ENCODE measurements at places on chromosomes 16 and 17. TPM values are rescaled to one million over a fixed set of nuclear protein-coding genes. Genes with fewer than 3 reads are reported as not detected.

DNA sequence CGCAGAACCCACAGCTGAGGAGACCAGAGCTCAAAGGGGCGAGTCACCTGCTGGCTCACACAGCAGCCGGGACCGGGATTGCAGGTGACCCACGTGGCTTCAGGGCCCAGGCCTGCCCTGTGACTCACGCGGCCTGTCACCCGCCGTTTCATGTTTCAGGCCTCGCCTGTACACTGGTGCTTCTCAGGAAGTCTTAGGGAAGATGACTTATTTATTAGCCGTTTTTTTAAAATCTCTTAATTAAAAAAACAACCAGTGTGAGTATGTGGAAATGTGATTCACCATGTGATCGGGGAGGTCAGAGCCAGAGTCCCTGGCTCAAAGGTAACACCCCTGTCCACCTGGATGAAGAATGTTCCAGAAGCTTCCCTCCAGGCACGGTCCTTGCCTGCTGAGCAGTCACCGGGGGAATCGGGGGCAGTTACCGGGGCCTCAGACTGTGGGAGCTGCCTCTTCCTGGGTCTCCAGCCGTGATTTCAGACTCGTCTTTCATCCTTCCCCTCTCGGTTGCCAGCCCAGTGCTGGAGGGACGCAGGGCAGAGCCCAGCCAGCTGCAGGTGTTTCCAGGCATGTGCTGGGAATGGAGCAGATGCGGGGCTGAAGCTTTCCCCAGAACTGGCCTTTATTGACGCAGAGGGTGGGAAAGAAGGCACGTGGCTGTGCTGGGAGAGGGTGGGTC lies 49.3 kb downstream of the CMIP start:
- H3K4me3 ChIP-seq = no peak overlapping the region
- H3K27ac ChIP-seq = peak overlapping the region; percentile 58
- H3K27me3 ChIP-seq = no peaks in the 10 kb centered on the region
- H3K36me3 ChIP-seq = no peaks in the 10 kb centered on the region
- peaks cover 62% of the 10 kb centered on the region for H3K4me1 ChIP-seq

DNA sequence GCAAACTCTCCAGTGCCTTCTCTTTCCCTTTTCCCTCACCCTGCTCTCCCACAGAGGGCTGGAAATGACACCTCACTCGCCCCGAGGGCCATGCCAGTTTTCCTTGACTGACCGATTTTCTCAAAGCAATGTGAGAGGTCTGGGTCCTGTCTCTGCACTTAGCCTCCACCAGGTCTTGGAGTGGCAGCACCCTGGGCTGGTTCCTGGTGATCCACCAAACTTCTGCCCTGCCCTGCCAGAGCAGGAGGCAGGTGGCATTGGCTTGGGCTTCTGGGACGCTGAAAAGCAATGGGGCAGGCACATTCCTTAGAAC lies 97.5 kb downstream of the RAB11FIP4 start:
- peaks cover 2% of the 10 kb centered on the region for H3K27me3 ChIP-seq
- no peak for DNase-seq
- H3K36me3 ChIP-seq = no peaks in the 10 kb centered on the region
- no peaks in the 10 kb centered on the region for H3K4me1 ChIP-seq
- no peak overlapping the region for H3K27ac ChIP-seq

GRCh38 chr16:20383106-20384029 lies 21.2 kb downstream of the PDILT start:
- H3K36me3 ChIP-seq = no peaks in the 10 kb centered on the region
- no peaks in the 10 kb centered on the region for H3K4me1 ChIP-seq
- H3K27ac ChIP-seq = no peak overlapping the region
- H3K4me3 ChIP-seq = no peak overlapping the region

DNA sequence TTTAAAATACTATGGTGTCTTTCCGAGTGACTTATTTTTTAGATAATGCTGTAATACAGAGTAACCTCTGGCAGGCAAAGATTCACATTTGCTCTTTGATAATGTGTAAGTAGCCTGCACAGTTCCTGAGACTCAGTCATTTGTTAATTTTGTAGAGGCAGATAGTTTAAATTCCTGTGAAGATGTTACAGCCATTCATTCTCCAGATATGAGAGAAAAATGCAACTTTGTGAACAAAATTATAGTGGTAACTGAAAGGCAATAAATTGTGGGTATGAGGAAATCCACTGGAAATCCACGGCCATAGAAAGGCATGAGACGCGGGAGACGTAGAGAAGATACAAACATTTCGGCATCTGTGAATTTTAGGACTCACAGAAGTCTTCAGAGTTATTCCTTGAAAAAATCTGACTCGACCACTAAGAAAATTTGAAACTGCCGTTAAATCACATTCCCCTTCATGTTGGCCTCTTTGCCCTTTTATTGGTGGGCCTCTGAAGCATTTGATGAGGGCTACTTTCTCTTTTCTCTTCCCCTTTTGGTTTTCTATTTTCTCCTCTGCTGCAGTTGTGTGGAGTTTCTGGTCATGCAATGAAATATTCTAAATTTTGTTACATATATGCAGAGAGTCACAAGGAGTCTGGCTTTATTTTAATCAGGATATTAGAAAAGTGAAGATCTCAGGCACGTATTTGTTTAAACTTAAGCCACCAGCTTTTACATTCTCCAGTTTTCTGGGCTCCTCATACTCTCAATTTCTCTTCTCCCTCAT lies 18.8 kb downstream of the HS3ST3A1 start:
- no peaks in the 10 kb centered on the region for H3K36me3 ChIP-seq
- no peak for DNase-seq
- H3K4me3 ChIP-seq = no peak overlapping the region
- no peaks in the 10 kb centered on the region for H3K27me3 ChIP-seq
- H3K27ac ChIP-seq = no peak overlapping the region

The SPATA22 gene
- not detected for total RNA-seq

The KIFC3 gene
- total RNA-seq = 51.5 TPM

All from Panc1 (cell line).